ENCODE measurements at places on chromosomes 11 and 22. TPM values are rescaled to one million over a fixed set of nuclear protein-coding genes. Genes with fewer than 3 reads are reported as not detected.

Gene CSNK2A3
- total RNA-seq: 1.4 TPM

Gene GLYATL2
- total RNA-seq: 1.4 TPM

Gene RDX
- total RNA-seq: 46.8 TPM

Gene DBX1
- total RNA-seq: not detected

Gene DEFB131B
- not detected for total RNA-seq

Gene SMC1B
- not detected for total RNA-seq

Gene LARGE2
- total RNA-seq: 0.24 TPM

Gene MLC1
- total RNA-seq: 0.08 TPM

Gene RCN1
- total RNA-seq: 214 TPM
